ENCODE measurements at places on chromosomes 11 and 22.

DNA sequence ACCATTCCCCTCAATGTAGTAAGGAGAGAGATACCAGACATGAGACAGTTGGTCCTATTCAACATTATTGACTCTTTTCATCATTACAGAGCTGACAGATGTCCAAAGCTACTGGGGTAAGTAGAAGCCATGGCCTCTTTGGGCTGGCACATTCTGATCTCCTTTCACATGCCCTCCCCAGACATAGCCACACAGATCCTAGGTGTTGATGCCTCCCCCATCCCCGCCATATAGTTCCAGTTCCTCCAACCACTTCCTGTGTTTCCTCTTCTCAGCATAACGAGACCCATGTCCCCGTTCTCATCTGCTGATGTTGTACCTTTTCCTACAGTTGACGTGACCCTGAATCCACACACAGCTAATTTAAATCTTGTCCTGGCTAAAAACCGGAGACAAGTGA, 14.0 kb downstream of the TRIM6 start:
- no peaks in the 10 kb centered on the region for H3K36me3 ChIP-seq
- no peak overlapping the region for H3K27ac ChIP-seq
- H3K27me3 ChIP-seq = no peaks in the 10 kb centered on the region
- H3K4me1 ChIP-seq = peaks cover 2% of the 10 kb centered on the region
- no peak overlapping the region for H3K4me3 ChIP-seq

GRCh38 chr11:59053387-59053786, 32.7 kb upstream of the GLYATL1B start:
- peak; percentile 53 for DNase-seq
- H3K4me1 ChIP-seq = no peaks in the 10 kb centered on the region
- H3K27me3 ChIP-seq = peaks cover 2% of the 10 kb centered on the region
- H3K4me3 ChIP-seq = no peak overlapping the region
- H3K36me3 ChIP-seq = no peaks in the 10 kb centered on the region

DNA sequence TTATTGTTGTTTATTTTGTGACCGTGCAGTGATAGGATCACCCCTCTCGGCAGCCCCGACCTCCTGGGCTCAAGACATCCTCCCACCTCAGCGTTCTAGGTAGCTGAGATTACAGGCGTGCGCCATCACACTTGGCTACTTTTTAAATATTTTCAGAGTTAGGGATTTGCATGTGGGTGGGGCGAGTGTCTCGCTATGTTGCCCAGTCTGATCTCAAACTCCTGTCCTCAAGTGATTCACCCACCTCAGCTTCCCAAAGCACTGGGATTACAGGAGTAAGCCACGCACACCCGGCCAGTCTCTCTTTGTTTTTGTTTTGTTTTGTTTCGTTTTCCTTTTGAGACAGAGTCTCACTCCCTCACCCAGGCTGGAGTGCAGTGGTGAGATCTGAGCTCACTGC, 1.2 kb upstream of the INTS5 start:
- no peaks in the 10 kb centered on the region for H3K4me1 ChIP-seq
- H3K4me3 ChIP-seq = no peak overlapping the region
- H3K27ac ChIP-seq = no peak overlapping the region
- no peaks in the 10 kb centered on the region for H3K27me3 ChIP-seq

GRCh38 chr22:37276776-37277175, 5.5 kb upstream of the CYTH4 start:
- DNase-seq = no peak
- no peaks in the 10 kb centered on the region for H3K4me1 ChIP-seq
- H3K4me3 ChIP-seq = no peak overlapping the region
- no peak overlapping the region for H3K27ac ChIP-seq
- H3K27me3 ChIP-seq = peaks cover 4% of the 10 kb centered on the region

GRCh38 chr11:65931773-65932557, 12.7 kb downstream of the DRAP1 start:
- H3K4me1 ChIP-seq = no peaks in the 10 kb centered on the region
- H3K4me3 ChIP-seq = no peak overlapping the region
- H3K27me3 ChIP-seq = no peaks in the 10 kb centered on the region
- DNase-seq = no peak

- H3K4me1 ChIP-seq = no peaks in the 10 kb centered on the region
- no peak for DNase-seq
- H3K36me3 ChIP-seq = peaks cover 25% of the 10 kb centered on the region
- H3K27ac ChIP-seq = no peak overlapping the region
Observed at GRCh38 chr22:19386248-19386647, 45.3 kb downstream of the HIRA start.

DNA sequence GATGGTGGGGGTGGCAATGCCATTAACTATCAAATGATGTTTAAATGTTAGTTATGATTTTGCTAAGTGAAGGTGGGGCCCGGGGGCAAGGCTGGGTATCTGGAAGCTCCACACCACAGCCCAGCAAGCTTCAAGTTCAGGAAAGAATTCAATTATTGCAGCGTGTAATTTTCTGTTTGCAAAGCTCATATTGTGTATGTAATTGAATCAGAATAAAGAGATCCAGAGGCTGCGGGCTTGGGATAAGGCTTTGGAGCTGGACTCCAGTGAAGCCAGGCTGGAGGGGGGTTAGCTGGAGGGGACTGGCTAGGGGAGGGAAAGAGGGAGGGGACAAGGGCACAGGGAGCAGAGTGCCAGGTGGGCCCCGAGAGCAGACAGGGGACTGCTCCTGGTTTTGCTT, 557.1 kb upstream of the CADM1 start:
- no peaks in the 10 kb centered on the region for H3K4me1 ChIP-seq
- no peaks in the 10 kb centered on the region for H3K36me3 ChIP-seq

- H3K4me3 ChIP-seq = no peak overlapping the region
- H3K36me3 ChIP-seq = no peaks in the 10 kb centered on the region
- H3K27ac ChIP-seq = no peak overlapping the region
- no peak for DNase-seq
Observed at GRCh38 chr22:37456346-37456745, 29.1 kb upstream of the ELFN2 start.

DNA sequence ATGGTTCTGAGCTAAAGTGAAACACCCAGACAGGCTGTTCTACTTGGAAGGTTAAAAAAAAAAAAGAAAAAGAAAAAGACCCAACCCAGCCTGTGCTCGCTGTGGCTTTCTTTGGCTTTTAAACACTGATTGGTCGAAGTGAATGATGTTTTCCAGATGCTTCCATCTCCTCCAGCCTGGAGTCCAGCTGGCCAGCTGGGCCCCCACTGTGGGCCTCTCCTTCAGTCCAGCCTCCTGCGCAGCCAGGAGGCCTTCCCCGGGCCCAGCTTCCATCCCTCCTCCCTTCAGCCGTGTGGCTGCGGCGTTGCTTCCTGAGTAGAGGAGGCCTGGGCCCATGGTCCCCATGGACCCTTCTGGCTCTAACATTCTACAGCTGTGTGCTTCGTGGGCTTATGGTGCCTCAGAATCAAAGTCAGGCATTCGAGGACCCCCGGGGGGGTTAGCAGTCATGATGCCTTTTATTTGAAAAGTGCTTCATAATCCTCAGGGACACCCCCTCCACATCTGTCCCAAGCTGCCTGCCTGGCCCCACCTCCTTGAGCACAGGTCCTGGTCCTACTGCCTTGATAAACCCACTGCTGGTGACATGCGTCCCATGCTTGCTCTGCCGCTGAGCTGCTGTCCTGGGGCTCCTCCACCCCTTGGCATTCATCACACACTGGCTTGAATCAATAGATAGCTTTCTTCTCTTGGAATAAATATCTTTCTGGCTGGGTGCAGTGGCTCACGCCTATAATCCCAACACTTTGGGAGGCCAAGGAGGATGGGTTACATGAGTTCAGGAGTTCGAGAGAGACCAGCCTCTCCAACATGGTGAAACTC, 42.2 kb upstream of the FBLN1 start:
- H3K36me3 ChIP-seq = no peaks in the 10 kb centered on the region
- H3K4me3 ChIP-seq = no peak overlapping the region
- no peaks in the 10 kb centered on the region for H3K27me3 ChIP-seq
- peak; percentile 96 for DNase-seq
- H3K4me1 ChIP-seq = peaks cover 4% of the 10 kb centered on the region
- no peak overlapping the region for H3K27ac ChIP-seq

DNA sequence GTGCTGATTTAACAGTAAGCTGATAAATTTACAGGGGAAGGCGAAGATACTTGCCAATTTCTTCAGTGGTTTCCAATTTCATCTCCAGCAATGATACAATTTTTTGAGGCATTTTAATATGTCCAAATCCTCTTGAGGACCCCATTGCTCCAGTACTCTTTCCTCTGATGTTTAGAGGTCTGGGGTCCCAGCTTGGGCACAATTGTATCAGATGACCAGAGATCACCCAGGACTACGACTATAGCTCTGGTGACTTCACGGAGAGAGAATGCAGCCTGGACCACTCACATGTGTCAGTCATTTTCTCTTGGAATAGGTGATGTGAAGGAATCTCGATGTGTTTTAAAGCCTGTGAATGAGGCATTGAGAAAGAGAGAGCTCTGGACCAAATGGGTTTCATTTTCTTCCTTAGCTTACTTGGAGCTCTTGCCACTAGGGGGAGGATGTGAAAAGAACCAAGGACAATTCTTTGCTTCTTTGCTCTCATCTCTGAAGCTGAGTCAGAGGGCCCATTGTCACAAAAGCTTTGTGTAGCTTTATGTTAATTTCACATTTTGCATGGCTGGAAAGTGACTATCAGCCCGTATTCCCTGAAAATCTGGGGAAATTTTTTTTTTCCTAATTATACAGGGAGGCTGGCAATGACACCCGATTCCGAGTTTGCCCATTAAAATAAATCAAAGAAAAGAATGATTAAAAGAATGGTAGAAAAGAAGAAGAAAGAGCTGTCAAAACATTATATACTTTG, 6.7 kb upstream of the CCDC90B start:
- no peak overlapping the region for H3K4me3 ChIP-seq
- H3K4me1 ChIP-seq = no peaks in the 10 kb centered on the region
- H3K36me3 ChIP-seq = no peaks in the 10 kb centered on the region

GRCh38 chr11:2666828-2667570, 32.8 kb downstream of the KCNQ1OT1 start:
- H3K27me3 ChIP-seq = no peaks in the 10 kb centered on the region
- no peak overlapping the region for H3K27ac ChIP-seq
- H3K36me3 ChIP-seq = no peaks in the 10 kb centered on the region
- H3K4me3 ChIP-seq = no peak overlapping the region
- no peaks in the 10 kb centered on the region for H3K4me1 ChIP-seq

DNA sequence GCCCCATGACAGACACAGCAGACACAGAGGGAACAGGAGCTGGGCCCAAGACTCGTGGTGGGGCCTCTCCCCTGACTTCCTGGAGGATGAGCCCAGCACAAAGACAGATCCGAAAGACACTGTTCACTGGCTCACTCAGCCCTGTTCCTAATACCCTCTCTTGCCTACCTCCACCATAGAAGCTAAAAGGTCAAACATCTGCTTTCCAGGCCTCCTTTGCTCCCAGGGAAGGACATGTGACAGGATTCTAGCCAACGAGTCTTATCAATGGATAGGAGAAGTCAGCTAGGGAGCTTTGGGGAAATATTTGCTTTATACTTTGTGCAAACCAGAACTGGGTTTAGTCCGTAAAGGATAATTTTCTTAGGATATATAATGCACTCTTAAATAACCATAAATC, 8.4 kb upstream of the CLMP start:
- H3K4me1 ChIP-seq = peaks cover 9% of the 10 kb centered on the region
- no peaks in the 10 kb centered on the region for H3K27me3 ChIP-seq
- no peak overlapping the region for H3K27ac ChIP-seq
- no peak overlapping the region for H3K4me3 ChIP-seq
- no peak for DNase-seq
- no peaks in the 10 kb centered on the region for H3K36me3 ChIP-seq

DNA sequence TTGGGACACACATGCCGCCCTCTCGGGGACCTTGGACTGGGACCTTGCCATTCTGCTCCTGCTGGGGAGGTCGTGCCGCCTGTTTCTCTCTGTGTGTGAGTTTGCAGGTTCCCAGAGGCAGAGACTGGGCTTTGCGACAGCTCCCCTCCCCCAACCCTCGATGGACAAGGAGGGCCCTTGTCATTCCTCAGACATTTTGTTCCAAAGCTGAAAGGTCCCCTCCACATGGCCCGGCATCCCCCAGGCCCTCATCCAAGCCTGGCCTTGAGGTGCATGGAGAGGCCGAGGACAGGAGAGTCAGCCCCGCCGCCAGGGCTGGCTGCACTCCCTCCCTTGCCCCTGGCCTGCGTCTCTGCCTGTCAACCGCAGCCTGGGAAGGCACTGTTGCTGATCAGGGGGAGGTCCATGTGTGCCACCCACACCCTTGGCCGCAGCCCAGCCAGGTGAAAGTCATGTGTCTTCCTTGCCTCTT, 25.6 kb downstream of the FADS2 start:
- no peak overlapping the region for H3K4me3 ChIP-seq
- no peaks in the 10 kb centered on the region for H3K4me1 ChIP-seq
- no peaks in the 10 kb centered on the region for H3K27me3 ChIP-seq
- no peak overlapping the region for H3K27ac ChIP-seq
- DNase-seq = no peak

DNA sequence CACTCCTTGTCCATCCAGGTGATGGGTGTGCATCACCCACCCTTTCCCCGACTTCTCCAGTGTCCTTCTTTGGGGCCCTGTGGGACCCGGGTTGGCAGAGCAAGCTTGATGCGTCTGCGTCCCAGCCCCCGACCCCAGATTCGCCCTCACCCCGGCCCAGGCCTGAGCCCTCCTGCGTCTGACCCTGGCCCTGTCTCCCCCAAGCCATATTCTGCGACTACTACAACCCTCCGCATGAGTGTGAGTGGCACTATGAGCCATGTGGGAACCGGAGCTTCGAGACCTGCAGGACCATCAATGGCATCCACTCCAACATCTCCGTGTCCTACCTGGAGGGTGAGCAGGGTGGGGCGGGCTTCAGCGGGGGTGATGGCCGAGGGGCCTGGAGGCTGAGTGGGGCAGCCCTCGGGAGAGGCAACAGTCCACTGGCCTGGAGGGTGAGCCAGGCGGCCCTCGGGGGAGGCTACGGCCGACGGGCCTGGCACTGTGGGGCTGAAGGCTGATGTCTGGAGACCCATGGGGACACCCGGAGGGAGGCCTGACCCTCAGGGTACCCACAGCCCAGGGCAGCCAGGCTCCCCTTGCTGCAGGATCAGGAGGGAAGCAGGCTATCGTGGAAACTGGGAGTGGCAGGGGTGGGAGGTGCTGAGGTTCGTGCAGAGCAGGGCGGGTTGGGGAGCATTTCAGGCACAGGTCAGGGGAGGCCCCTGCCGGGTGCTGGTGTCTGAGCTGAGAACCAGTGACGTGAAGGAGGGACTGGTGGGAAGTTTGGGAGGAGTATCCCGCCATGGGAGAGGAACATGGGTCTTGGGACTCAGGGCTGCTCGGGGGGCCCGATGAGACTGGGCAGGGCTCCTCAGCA, 15.3 kb downstream of the MUC2 start:
- no peak overlapping the region for H3K4me3 ChIP-seq
- H3K27ac ChIP-seq = no peak overlapping the region
- no peak for DNase-seq
- no peaks in the 10 kb centered on the region for H3K36me3 ChIP-seq
- H3K4me1 ChIP-seq = no peaks in the 10 kb centered on the region
- H3K27me3 ChIP-seq = no peaks in the 10 kb centered on the region

GRCh38 chr11:98616098-98616655, 404.6 kb upstream of the CNTN5 start:
- H3K4me3 ChIP-seq = no peak overlapping the region
- no peaks in the 10 kb centered on the region for H3K27me3 ChIP-seq
- no peak for DNase-seq
- no peaks in the 10 kb centered on the region for H3K4me1 ChIP-seq
- H3K27ac ChIP-seq = no peak overlapping the region
- no peaks in the 10 kb centered on the region for H3K36me3 ChIP-seq

GRCh38 chr11:123588117-123588863, 66.1 kb downstream of the SCN3B start:
- no peak overlapping the region for H3K4me3 ChIP-seq
- no peak for DNase-seq
- H3K27ac ChIP-seq = no peak overlapping the region
- no peaks in the 10 kb centered on the region for H3K4me1 ChIP-seq
